Mesothelial cell of epicardium (in vitro differentiated cells): ENCODE measurements at places on chromosomes 12 and 14. TPM values are rescaled to one million over a fixed set of nuclear protein-coding genes. Genes with fewer than 3 reads are reported as not detected.

DNA sequence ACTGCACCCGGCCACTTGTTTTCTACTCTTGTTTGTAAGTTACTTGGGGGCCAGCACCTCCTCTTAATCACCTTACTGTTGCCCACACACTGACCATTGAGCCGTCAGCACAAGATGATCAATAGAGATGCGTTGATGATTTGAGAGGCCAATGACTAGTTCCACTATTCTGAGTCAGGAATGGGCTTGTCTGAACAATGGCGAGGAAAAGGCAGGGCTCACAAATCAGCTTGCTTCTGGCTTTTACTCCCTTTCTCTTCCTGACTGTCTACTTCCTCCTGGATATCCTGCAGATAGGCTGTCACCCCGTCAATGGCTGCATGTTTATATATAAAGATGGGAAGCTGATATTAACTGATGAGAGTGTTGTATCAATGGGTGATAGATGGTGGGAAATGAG is 29.1 kb upstream of the HDAC7 start:
- peaks cover 25% of the 10 kb centered on the region for H3K4me1 ChIP-seq
- H3K4me3 ChIP-seq = no peak overlapping the region
- no peak overlapping the region for H3K27ac ChIP-seq
- DNase-seq = no peak

DNA sequence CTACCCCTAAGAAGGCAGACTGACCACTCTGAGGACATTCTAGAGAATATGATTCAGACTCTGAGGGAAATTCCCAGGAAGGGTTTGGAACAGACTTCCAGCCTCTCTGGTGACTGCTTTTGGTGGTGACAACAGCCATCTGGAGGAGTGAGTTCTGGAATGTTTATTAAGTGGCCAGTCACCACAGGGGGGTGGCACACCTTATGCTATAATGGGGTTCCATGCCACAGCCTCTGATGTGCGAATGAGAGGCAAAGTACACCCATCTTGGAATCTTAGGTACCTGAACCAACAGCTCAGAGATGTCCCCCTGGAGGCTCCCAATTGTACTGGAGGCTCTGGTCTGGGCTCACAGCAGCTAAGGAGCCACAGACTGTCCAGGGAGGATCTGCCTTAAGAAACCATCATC is 9.5 kb upstream of the TINF2 start:
- no peaks in the 10 kb centered on the region for H3K36me3 ChIP-seq
- DNase-seq = no peak
- no peak overlapping the region for H3K4me3 ChIP-seq
- H3K4me1 ChIP-seq = peaks cover under 1% of the 10 kb centered on the region
- no peaks in the 10 kb centered on the region for H3K27me3 ChIP-seq

GRCh38 chr12:10636611-10637010 is 23.2 kb upstream of the MAGOHB start:
- no peak for DNase-seq
- H3K27me3 ChIP-seq = no peaks in the 10 kb centered on the region
- H3K4me1 ChIP-seq = peaks cover 10% of the 10 kb centered on the region
- H3K27ac ChIP-seq = peak overlapping the region; percentile 52
- no peaks in the 10 kb centered on the region for H3K36me3 ChIP-seq

- peaks cover 45% of the 10 kb centered on the region for H3K27me3 ChIP-seq
- no peaks in the 10 kb centered on the region for H3K4me1 ChIP-seq
- no peaks in the 10 kb centered on the region for H3K36me3 ChIP-seq
- H3K4me3 ChIP-seq = no peak overlapping the region
- no peak for DNase-seq
These were observed 14.9 kb upstream of the SFSWAP start for GRCh38 chr12:131695968-131696367.

- DNase-seq = no peak
- peaks cover 14% of the 10 kb centered on the region for H3K4me1 ChIP-seq
- peaks cover 12% of the 10 kb centered on the region for H3K36me3 ChIP-seq
- no peak overlapping the region for H3K27ac ChIP-seq
- H3K27me3 ChIP-seq = peaks cover 2% of the 10 kb centered on the region
These were observed 68.9 kb downstream of the TESC start for GRCh38 chr12:117030187-117030900.

- H3K4me3 ChIP-seq = no peak overlapping the region
- no peaks in the 10 kb centered on the region for H3K27me3 ChIP-seq
- H3K27ac ChIP-seq = no peak overlapping the region
- H3K4me1 ChIP-seq = peaks cover 24% of the 10 kb centered on the region
- DNase-seq = no peak
- H3K36me3 ChIP-seq = no peaks in the 10 kb centered on the region
These were observed 12.3 kb downstream of the DENND5B start for GRCh38 chr12:31578632-31579031.

GRCh38 chr12:123268850-123269249 is 2.8 kb downstream of the CDK2AP1 start:
- H3K27me3 ChIP-seq = no peaks in the 10 kb centered on the region
- peaks cover 20% of the 10 kb centered on the region for H3K4me1 ChIP-seq
- H3K4me3 ChIP-seq = peak overlapping the region; percentile 87
- H3K27ac ChIP-seq = peak overlapping the region; percentile 94
- H3K36me3 ChIP-seq = peaks cover 10% of the 10 kb centered on the region

DNA sequence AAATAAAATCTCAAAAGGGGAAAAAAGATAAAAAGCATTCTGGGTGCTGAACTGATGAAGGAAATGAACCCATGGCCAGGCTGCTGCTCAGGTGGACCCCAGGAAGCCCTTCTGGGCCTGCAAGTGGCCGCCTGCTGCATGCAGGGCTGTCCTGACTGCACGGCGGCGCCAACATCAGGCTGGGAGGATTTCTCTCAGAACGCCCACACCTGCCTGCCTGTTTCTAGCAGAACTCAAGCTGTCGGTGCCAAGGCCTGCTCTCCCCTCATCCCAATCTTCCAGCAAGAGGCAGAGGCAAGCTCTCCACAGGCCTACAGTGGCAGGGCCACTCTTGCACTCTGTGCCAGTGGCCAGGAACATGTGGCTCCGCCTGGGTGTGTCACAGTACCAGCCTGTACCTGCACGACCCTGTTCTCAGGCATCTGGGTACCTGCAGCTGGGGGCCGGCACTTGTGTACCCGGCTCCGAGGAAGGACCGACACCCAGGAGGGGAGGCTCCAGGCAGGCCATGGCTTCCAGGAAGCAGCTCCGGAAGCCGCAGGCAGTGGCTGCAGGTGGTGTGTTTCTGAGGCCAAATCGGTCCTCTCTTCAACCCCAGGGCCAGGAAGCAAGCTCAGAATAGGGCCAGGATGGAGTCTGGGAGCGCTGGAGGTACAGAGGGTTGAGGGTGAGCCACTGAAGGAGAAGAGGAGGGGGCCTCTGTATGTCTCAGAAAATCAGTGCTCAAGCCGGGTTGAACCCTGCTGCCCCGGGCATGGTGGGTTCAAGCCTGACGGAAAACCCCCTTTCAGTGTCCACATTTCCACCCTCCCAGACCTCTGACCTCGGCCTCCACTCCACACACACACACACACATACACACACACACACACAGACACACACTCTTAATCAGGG is 2.5 kb upstream of the INF2 start:
- peaks cover 54% of the 10 kb centered on the region for H3K4me1 ChIP-seq
- H3K27ac ChIP-seq = peak overlapping the region; percentile 84
- DNase-seq = no peak
- H3K4me3 ChIP-seq = no peak overlapping the region

DNA sequence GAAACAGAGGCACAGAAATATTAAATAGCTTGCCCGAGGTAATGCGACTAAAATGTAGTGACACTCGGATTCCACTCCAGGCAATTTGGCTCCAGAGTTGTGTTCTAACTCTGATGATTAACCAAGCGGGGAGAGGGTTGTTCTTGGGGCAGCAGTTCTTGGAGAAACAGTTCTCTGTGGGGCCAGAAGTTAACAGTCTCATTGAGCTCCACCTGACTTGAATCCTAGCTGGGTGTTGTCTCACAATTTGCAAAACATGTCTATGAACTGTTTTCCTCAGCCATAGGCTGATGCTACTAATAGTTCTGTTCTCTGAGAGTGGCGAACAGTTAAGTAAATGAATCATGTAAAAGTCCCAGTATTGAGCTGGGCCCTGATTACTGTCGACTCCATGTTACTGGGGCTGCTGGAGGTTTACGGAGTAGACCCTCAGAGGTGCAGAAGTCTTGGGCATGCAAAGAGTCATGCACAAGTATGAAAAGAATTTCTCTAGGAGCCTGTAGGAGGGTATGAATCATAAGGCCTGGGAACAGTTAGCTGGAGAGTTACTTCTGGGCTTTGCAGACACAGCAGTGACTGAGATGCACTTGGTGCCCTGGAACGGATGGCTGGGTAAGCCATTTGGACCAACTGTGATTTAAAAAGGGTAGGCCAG is 15.4 kb upstream of the NIN start:
- no peaks in the 10 kb centered on the region for H3K36me3 ChIP-seq
- no peak overlapping the region for H3K4me3 ChIP-seq

DNA sequence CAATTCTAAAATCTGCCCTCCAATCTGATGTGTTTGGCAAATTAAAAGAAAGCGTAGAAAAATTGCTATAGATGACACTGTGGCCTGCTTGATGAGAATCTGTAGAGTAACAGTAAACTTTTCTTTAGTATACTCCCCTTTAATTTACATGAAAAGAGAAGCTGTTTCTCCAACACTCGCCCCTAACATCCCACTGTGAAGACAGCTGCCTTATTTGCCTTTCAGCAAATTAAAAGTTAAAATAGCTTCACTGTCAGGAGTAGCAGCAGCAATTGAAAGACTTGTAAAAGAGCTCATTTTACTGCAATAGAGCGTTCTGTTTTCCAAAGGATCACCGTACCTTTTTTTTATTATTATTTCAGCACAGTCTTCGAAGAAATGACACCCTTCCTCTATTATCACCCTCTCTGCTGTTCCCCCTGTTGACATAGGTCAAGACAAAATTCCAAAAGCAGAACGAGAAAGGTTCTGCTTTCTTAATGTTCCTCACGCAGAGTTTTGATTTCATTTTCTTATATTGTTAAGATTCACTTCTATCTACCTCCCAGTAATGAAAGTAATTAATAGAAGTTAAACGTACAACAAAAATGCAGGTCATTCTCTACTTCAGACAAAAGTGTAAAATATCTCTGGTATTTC is 153.5 kb upstream of the USP15 start:
- H3K4me1 ChIP-seq = peaks cover 15% of the 10 kb centered on the region
- no peak overlapping the region for H3K27ac ChIP-seq
- no peak overlapping the region for H3K4me3 ChIP-seq
- peaks cover 20% of the 10 kb centered on the region for H3K27me3 ChIP-seq
- no peak for DNase-seq

- DNase-seq = no peak
- H3K4me3 ChIP-seq = no peak overlapping the region
- H3K36me3 ChIP-seq = no peaks in the 10 kb centered on the region
- H3K4me1 ChIP-seq = no peaks in the 10 kb centered on the region
These were observed 268.9 kb downstream of the NPAS3 start for GRCh38 chr14:33207467-33208017.

DNA sequence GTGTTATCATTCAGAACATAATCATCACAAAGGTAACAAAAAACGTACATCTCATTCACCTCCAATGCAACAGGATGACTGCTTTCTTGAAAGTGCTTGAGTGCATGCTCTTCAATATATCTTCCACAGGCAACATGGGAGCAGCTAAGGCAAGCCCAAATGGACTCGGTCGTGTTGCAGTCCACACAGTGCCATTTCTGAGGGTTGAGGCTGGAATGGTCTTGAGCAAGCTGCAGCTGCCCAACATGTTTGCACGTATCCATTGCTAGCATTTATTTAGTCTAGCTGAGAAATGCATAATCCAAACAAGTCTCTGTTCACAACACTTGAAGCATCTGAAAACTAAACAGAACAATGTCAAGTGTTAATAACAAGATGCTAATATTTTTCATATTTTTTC is 17.3 kb downstream of the USP44 start:
- H3K4me1 ChIP-seq = peaks cover 20% of the 10 kb centered on the region
- DNase-seq = no peak
- no peak overlapping the region for H3K27ac ChIP-seq
- peaks cover 4% of the 10 kb centered on the region for H3K27me3 ChIP-seq
- H3K36me3 ChIP-seq = no peaks in the 10 kb centered on the region

DNA sequence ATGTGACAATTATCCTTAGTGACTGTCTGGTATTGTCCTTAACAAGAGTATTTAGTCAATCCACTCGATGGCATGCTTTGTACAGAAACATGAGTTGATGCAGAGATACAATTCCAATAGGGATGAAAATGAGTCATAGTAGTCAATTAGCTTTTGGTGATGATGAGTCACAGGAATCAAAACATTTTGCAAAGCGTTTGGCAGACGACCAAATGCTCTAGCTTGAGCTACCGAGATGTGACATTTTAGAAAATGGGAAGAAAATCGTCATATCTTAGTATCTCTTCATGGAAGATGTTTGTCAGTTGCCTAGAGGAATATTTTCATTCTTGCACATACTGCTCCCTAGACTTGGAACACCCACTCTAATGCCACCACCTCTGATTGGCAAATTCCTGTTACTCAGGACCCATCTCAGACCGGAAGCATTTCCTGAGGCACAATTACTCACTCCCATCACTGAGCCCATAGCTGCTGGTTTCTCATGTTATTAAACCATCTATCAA is 95.0 kb downstream of the LMNTD1 start:
- H3K27ac ChIP-seq = no peak overlapping the region
- no peaks in the 10 kb centered on the region for H3K36me3 ChIP-seq
- H3K27me3 ChIP-seq = no peaks in the 10 kb centered on the region
- H3K4me3 ChIP-seq = no peak overlapping the region

SLCO1C1 gene
- total RNA-seq = 0.58 to 1.2 TPM in 2 of 3 replicates, not detected in the other

SELPLG gene
- 0.33 to 0.47 TPM in 2 of 3 replicates, not detected in the other for total RNA-seq

BIN2 gene
- 0.18 TPM in 1 of 3 replicates, not detected in the others for total RNA-seq

AQP5 gene
- 0.16 TPM in 1 of 3 replicates, not detected in the others for total RNA-seq
